ENCODE measurements at places on chromosomes 4 and X. TPM values are rescaled to one million over a fixed set of nuclear protein-coding genes. Genes with fewer than 3 reads are reported as not detected.

Gene DMP1
- total RNA-seq = not detected

Gene UGT2B7
- not detected for total RNA-seq

Gene UCHL1
- 107 TPM for total RNA-seq

Gene FGF2
- total RNA-seq = 17.8 TPM

Gene CT45A5
- not detected for total RNA-seq

Gene GAB3
- total RNA-seq = 1.3 TPM

Gene UGT2B11
- total RNA-seq = not detected

Gene CSAG3
- total RNA-seq = not detected

Gene TFDP3
- not detected for total RNA-seq

Gene ZFP92
- total RNA-seq = under 0.01 TPM

Gene ALAS2
- total RNA-seq = not detected

Gene NDNF
- not detected for total RNA-seq

Gene RP2
- total RNA-seq = 14.4 TPM

Gene ADH1B
- total RNA-seq = 565 TPM

Gene MAGEA2B
- total RNA-seq = not detected

Gene APBB2
- total RNA-seq = 70.1 TPM

Gene GYPA
- total RNA-seq = not detected

Gene GCNA
- total RNA-seq = 1.5 TPM

Gene RPA4
- total RNA-seq = 0.45 TPM

Gene ANOS1
- 11.7 TPM for total RNA-seq

Gene WDR1
- total RNA-seq = 401 TPM

Gene PIM2
- 2.3 TPM for total RNA-seq

Gene JADE3
- 3.3 TPM for total RNA-seq

Gene CITED1
- 0.23 TPM for total RNA-seq

Gene ADAM29
- not detected for total RNA-seq

Gene FRMPD4
- 1.9 TPM for total RNA-seq

Gene SRPK3
- under 0.01 TPM for total RNA-seq

Gene ETDB
- not detected for total RNA-seq

Gene PLP1
- total RNA-seq = 0.12 TPM

Gene GPR78
- total RNA-seq = 1.4 TPM

Gene PDLIM3
- 307 TPM for total RNA-seq

Gene GLOD5
- not detected for total RNA-seq

Gene TKTL2
- total RNA-seq = not detected

Gene SRPX2
- total RNA-seq = 70.9 TPM

Gene HTN3
- not detected for total RNA-seq

Gene PLXNB3
- 2.5 TPM for total RNA-seq

Gene VCX2
- total RNA-seq = not detected

Gene CHRDL1
- not detected for total RNA-seq

Gene PRKX
- 9.9 TPM for total RNA-seq

Gene P2RY4
- under 0.01 TPM for total RNA-seq

Gene UCP1
- total RNA-seq = not detected

Gene COPS4
- total RNA-seq = 30.1 TPM

Gene PWWP3B
- under 0.01 TPM for total RNA-seq

Gene BRS3
- total RNA-seq = not detected

Gene ATRX
- 61.6 TPM for total RNA-seq

Gene PRR32
- not detected for total RNA-seq

Gene PCDH18
- 33.4 TPM for total RNA-seq

Gene GPR143
- not detected for total RNA-seq

Gene PAGE5
- not detected for total RNA-seq

Gene INTS6L
- 2.3 TPM for total RNA-seq
